Smooth muscle cell of the umbilical artery (primary cell): ENCODE measurements at places on chromosomes 7 and 10. TPM values are rescaled to one million over a fixed set of nuclear protein-coding genes. Genes with fewer than 3 reads are reported as not detected.

GET4 gene
- total RNA-seq = 17.5 and 24.7 TPM in 2 replicates

MEST gene
- 331 and 917 TPM in 2 replicates for total RNA-seq

CRHR2 gene
- total RNA-seq = not detected in 2 replicates

DLX6 gene
- total RNA-seq = not detected in 2 replicates

MNX1 gene
- total RNA-seq = not detected in 2 replicates

GIGYF1 gene
- 11.3 and 14.4 TPM in 2 replicates for total RNA-seq

SCIN gene
- 6.2 and 11.3 TPM in 2 replicates for total RNA-seq
